ENCODE measurements at places on chromosomes 16 and 17.

GRCh38 chr16:11215935-11216556, 40.0 kb downstream of the SOCS1 start:
- no peak for DNase-seq

- no peak for DNase-seq
Observed at GRCh38 chr17:72719206-72719577, 373.3 kb downstream of the SLC39A11 start.

DNA sequence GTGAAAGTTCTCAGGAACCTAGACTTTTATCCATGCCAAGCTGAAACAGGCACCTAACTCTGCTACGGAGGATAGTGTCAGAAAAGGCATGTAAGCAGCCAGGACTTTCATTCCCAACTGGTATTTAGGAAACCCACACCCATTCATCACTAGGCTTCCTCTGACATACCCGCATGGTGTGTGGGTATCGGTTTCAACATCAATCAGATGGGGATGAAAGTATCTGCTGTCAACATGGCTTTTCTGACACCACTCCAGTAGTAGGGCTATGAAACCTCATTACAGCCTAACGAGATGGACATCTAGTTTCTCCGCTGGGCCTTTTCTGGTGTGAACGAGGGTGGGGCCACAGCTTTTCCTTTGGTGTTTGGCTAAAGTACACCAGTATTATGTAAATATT, 1178.3 kb downstream of the CDH11 start:
- no peak for DNase-seq

DNA sequence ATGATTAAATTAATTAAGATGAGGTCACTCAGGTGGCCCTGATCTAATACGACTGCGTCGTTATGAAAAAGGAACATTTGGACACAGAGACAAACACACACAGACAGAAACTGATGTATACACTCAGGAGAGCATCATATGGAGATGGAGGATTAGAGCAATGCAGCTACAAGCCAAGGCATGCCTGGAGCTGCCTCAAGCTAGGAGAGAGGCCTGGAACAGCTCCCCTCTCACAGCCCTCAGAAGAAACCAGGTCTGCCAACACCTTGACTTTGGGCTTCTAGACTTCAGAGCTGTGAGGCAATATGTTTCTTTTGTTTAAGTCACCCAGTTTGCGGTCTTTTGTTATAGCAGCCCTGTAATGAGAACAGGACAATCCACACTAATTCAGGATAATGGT, 318.9 kb downstream of the HS3ST3B1 start:
- DNase-seq: no peak

- no peak for DNase-seq
Observed at GRCh38 chr17:78640700-78641099, 63.5 kb upstream of the DNAH17 start.

DNA sequence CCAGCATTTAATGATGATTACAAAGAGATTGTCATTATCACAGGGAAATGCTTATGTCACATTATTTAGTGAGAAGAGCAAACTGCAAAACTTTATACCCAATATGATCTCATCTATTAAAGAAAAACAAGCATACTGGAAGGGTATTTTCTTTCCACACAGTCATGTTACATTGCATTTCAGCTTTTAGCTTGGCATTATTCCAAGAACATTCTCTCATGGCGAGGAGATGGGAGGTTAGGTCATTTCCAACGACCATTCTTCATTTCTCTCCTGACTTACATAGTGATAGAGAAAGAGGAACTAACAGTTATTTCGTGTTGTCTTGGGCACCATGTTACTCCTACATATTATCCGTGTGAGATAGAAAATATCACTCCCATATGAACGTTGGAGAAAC, 309.4 kb upstream of the XYLT1 start:
- DNase-seq: no peak

DNA sequence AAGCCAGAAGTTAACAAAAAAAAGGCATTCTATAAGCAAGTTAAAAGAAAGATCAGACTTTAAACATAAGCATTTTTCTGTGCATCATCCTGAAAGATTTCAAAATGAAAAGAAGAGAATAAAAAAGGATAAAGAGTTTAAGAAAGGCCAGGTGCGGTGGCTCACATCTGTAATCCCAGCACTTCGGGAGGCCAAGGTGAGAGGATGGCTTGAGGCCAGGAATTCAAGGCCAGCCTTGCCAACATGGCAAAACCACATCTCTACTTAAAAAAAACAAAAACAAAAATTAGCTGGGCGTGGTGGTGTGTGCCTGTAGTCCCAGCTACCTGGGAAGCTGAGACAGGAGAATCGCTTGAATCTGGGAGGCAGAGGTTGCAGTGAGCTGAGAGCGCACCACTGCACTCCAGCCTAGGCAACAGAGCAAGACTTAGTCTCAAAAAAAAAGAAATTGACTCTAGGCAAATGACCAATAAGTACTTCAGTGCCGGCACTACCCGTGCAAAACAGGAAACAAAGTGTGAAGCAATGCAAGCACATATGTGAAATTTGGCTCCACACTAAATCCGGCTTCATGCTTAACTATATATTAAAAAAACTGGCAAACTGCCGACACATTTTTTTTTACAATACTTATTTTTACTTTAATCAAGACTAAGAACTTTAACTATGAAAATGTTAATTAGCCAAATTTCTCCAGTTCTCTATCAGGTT, 83.2 kb upstream of the C17orf78 start:
- no peak for DNase-seq

DNA sequence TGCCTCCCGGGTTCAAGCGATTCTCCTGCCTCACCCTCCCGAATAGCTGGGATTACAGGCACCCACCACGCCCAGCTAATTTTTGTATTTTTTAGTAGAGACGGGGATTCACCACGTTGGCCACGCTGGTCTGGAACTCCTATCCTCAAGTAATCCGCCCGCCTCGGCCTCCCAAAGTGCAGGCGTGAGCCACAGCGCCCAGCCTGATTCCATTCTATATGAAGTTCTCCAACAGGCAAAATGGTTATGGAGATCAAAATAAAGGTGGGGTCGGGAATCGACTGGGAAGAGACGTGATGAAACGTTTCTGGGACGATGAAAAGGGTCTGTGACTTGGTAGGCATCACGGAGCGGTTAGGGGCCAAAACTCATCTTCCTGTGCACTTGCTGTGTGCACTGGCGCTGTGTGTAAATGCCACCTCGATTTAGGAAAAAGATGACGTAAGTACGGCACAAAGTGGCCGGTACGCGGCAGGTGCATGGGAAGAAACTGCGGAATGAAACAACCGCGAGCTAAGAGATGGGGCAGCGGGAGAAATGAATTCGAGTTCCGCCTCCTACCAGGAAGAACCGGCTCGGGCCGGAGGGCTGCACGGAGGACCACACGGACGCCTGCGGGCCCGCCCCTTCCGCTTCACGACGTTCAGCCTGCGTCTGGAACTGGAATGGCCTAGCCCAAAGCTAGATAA, 1.6 kb downstream of the TP53 start:
- DNase-seq: peak; percentile 84

DNA sequence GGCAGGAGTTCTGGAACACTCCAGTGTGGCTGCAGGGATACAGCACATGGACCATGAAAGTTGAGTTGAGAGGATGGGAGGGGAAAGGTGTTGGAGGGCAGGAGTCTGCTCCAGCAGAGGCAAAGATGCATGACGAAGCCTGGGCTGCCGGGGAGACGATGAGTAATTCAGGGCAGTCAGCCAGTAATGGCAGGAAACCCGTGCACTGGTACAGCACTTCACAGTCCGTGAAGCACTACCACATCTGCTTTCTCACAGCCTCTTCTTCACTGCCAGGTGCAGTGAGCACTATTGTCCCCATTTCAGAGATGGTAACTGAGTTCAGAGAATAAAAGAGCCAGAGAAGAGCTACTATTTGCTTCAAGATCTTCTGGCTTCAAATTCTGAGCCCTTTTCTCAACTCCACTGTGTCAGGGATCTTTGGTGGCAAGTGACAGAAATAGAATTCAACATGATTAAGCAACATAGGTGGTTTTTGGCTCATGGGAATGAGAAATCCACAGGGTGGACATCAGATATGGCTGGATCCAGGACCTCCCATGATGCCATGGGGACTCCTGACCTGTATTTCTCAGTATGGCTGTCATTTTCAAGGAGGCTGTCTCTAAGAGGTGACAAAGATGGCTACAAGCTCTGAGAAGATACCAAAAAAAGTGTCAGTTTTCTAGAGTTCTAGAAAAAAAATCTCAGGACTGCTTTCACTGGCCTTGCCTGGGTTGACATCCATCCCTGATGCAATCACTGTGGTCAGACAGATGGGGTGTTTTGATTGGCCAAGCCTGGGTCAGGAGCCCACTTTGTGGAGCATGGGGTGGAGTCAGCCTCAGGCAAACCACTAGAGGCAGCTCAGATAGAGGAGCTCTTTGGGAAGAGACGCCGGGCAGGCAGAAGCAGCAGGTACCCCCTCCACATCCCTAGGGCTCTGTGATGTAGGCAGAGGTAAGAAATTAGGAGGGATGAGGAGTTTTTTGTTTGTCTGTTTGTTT, 24.7 kb downstream of the IL21R start:
- DNase-seq: peak; percentile 51

DNA sequence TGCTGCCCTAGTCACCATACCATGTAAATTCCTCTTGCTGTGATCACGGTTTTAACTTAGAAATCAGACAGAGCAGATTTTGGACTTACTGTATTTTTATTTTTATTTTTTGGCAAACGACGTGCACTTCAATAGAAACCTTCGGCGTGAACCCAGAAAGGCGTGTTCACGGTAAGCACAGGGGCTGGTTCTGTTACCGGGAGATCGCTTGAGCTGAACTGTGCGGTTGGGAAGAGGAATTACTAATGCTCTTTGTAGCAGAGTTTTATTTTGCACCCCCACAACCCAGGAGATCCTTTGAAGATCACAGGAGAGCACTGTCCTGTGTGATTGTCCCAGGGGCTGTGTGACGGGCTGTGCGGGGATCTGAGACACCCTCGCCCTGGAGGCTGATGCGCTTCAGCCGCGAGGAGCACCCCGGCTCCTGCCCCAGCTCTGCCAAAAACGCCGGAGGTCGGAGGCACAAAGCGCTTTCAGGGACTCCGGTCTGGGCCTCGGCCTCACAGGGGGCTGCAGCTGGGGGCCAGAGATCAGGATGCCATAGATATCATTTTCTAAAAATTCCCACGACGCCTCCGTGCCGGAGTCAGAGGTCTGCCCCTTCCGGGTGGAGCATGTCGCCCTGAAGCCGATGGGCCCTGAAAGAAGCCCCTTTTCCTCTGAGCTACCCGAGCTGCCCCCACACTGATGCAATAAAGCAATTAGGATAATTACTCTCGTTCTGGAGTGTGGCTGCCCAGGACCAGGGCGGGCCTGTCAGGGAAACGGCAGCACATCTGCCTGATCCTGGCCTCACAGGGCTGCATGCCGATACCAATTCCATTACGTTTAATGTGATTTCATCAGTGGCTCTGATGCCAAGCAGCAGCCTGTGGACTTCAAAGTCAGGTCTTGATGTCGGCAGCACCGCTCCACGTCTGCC, 71.8 kb downstream of the LMF1 start:
- DNase-seq: no peak

DNA sequence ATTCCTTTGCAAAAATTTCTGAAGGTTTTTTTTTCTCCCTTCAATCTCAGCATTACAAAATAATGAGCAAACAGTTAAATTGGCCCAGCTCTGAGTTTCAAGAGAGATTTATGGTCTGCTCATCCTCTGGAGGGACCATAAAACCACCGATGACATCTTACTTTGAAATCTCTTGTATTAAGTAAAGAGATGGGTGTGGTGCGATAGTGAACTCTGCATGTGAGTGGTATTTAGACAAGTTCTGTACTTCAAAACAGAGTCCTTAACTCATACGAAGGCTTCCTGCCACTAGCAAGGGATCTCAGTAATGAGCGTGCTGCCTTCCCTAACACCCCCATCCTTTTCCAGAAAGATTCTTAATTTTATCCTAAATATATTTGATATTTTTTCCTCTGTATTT, 2.1 kb downstream of the FAM20A start:
- no peak for DNase-seq

DNA sequence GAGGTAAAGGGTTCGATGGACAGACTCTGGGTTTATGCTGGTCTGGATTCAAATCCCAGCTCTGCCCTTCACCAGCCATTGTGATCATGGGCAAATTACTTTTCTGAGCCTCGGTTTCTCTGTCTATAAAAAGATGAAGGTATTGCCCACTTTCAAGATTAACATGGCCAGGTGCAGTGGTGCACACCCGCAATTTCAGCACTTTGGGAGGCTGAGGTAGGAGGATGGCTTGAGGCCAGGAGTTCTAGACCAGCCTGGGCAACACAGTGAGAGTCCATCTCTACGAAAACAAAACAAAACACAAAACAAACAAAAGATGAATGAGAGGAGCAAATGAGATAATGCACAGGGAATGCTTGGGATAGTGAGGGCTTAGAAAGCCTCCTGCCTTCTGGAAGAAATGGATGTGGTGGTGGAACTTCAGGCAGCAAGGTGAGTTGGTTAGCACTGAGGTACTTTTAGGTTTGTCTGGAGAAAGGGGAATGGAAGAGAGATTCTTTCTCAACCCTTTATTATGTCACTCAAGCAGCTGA, 8.5 kb downstream of the ADGRG3 start:
- DNase-seq: no peak

GRCh38 chr17:46191322-46192188, 1.7 kb downstream of the KANSL1 start:
- peak; percentile 41 for DNase-seq

GRCh38 chr17:8991514-8992285, 26.2 kb upstream of the PIK3R5 start:
- peak; percentile 70 for DNase-seq

DNA sequence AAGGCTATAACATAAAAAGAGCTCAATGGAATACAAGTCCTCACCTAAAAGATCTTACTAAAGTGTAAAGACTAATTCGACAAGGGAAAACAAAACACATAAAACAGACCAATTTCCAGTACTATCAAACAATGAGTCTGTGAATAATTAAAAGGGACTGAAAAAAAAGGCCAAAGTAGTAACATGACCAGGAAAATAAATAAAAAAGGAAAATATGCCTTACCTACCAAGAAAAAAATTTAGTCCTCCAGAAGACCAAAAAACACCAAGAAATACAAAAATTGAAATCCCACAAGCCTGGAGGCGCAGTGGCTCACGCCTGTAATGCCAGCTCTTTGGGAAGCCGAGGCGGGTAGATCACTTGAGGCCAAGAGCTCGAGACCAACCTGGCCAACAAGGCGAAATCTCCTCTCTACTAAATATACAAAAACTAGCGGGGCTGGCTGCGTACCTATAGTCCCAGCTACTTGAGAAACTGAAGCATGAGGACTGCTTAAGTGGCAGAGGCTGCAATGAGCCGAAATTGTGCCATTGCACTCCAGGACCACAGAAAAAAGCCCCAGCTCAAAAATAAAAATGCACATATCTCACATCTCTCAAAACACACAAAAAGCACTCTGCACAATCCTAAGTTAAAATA, 60.8 kb downstream of the TEX14 start:
- DNase-seq: peak; percentile 45

- no peak for DNase-seq
Observed at GRCh38 chr16:57906382-57907316, 64.3 kb downstream of the CNGB1 start.

All from HEK293T (cell line).